Pons (tissue), 1 donor: ENCODE measurements at places on chromosomes 16 and 17.

DNA sequence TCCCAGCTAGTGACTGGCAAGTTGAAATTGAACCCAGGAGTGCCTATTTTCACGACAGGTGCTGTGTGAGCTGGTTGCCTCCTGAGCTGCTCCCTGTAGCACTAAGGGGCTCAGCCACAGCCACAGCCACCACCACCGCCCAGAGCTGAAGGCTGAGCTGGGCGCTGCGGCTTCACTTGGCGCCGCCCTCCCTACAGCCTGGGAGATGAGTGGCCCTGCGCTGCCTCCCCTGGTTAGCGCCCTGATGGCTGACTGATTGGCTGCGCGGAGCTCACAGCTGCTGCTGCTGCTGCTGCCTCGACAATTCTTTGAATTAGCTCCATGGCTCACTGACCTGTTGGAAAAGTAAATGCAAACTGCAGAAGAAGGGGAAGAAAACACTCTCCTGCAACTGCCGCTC is 91.8 kb upstream of the TMEM132E start:
- DNase-seq: no peak

DNA sequence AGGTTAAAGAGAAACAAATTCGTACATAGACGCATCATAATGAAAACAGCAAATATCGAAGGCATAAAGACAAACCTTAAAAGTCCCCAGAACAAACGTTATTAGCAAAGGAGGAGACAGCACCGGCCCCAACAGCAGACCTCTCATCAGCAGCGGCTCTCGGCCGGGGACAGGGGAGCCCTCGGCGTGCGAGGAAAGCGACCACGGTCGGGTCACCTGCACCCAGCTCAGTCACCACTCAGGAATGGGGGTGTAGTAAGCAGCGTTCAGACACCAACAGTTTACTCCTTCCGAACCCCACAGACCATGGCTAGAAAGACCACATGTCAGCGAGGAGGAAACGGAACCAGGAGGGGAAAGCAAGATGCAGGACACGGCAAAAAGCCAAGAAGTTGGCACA is 109.3 kb upstream of the CHMP6 start:
- no peak for DNase-seq

DNA sequence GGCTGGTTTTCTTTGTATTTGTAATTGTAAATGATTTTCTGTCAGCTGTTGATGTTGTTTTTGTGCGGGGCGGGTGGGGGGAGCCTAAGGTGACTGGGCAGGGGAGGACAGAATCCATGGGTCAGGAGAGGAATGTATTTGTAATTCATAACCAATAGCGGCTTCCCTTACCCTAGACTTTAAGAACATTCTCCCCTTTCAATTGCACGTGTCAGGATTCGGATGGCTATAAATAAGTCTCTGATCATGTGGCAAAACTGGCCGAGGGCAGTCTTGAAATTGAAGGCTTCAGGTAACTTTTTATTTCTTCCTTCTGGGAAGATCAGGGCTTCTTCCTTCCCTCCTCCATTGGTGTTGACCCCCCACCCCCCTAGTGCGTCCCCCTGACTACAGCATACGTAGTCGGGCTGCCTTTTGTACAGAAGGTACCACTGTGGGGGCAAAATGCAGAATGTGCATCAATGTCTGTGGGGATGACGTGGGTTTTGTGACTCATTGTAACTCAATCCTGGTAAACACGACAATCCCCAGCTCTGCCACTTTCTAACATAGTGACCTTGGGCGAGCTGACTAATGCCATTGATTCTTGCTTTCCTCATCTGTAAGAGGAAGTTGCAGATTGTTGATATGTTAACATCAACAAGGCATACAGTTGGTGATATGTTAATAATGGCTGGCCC is 16.2 kb downstream of the MARCHF10 start:
- no peak for DNase-seq

DNA sequence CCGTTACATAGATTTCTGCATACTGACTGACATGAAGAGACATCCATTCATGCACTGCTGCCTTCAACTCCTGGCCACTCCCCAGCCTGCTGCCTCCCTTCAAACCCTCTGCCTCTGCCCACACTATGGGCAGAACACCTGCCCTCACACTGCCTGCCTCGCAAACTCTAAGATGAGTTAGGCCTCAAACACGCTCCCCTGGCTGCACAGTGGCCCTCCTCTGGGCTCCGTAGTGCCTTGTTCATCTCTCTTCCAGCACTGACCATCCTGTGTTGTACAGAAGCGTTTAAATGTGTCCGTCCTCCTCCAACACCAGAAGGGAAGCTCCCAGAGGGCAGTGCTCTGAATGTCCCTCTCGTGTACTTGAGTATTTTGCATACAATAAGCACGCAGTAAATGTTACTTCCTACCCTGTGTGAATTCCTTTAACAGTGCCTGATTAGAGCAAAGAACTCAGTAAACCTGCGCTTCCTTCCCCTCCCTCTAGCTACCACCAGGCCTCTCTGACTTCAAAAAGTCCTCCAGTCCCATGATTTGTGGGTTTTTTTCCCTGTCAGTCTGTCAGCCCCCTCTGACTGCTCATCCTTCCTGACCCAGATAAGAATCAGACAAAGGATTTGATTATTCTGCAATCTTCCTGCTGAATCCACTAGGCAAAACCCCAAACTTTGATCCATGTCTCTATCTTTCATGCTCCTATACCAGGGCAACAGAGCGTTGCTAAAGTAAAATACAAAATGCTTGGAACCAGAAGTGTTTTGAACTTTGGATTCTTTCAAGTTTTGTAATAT is 3.9 kb downstream of the DHX33 start:
- DNase-seq: no peak

DNA sequence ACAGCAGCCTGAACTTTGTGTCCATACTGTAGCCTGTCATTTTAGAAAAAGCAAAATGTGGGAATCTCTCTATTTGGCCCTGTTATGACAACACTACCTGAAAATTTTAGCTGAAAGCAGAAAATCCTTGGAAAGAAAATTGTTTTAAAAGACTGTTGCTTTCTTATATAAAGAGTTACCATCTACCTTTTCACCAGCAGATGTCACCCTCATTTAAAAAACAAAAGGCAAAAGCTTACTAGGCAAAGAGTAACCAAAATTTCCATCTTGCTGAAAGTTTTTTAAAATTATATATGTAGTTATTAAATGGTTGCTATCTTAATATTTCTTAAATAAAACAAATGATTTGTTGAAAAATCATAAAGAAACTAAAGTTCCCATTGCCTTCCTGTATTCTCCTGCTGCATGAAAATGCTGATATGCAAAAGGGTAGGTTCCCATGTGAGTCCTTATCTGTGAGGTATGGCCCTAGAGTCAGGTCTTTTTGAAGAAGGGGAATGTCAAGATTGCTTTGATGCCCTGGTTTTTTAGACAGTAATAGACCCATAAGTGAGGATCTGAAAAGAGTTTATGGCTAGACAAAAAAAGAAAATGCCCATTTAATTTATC is 61.0 kb downstream of the TNRC6C start:
- peak; percentile 72 for DNase-seq

DNA sequence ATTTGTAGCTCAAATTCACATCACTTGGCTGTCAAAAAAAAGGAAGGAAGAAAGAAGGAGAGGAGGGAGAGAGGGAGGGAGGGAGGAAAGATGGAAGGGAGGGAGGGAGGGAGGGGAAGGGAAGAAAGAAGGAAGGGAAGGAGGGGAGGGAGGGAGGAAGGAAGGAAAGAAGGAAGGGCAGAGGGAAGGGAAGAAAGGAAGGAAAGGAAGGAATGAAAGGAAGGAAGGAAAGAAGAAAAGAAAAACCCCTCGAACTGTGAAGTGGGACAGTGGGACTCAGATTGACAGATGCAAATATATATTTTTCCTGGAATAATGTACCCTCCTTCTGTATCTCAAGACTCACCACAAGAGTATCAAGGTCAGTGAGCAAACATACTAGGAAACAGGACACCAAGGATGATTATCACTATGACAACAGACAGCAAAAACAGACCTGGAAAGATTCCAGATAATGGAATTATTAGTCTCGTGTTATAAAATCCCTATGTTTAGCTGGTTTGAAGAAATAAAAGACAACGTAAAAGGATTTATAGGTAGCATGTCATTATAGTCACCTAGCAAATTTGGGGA is 24.2 kb upstream of the ABCA3 start:
- DNase-seq: no peak

GRCh38 chr17:8426802-8427201 is 8.9 kb upstream of the NDEL1 start:
- no peak for DNase-seq

GRCh38 chr16:12458591-12459358 is 344.9 kb downstream of the CPPED1 start:
- DNase-seq: peak; percentile 57

- no peak for DNase-seq
Measured at GRCh38 chr17:45345554-45346215, 28.9 kb upstream of the MAP3K14 start.

GRCh38 chr16:74999219-74999608 is 390 bp downstream of the ZNRF1 start:
- DNase-seq: no peak

GRCh38 chr16:24775455-24775854 is 46.0 kb downstream of the TNRC6A start:
- no peak for DNase-seq

DNA sequence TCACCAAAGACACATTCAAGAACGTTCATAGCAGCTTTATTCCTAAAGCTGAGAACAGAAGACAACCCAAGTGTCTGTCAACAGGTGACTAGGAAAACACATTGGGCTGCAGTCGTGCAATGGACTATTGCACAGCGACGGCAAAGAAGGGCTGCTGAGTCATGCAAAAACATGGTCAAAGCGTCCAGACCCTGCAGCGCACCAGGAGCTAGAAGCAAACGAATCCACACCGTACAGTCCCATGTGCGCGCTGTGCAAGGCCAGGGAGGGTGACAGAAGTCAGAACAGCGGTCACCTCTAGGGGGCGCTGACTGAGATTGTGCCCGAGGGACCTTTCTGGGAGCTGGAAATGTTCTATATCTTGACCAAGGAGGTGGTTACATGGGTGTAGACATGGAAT is 266.4 kb downstream of the MAF start:
- no peak for DNase-seq

- no peak for DNase-seq
Measured at GRCh38 chr16:66133643-66134338, 232.7 kb upstream of the CDH5 start.

GRCh38 chr17:45294506-45294905 is 22.3 kb downstream of the MAP3K14 start:
- peak; percentile 39 for DNase-seq
